HFFc6 (cell line): ENCODE measurements at places on chromosomes 12 and 14. TPM values are rescaled to one million over a fixed set of nuclear protein-coding genes. Genes with fewer than 3 reads are reported as not detected.

DNA sequence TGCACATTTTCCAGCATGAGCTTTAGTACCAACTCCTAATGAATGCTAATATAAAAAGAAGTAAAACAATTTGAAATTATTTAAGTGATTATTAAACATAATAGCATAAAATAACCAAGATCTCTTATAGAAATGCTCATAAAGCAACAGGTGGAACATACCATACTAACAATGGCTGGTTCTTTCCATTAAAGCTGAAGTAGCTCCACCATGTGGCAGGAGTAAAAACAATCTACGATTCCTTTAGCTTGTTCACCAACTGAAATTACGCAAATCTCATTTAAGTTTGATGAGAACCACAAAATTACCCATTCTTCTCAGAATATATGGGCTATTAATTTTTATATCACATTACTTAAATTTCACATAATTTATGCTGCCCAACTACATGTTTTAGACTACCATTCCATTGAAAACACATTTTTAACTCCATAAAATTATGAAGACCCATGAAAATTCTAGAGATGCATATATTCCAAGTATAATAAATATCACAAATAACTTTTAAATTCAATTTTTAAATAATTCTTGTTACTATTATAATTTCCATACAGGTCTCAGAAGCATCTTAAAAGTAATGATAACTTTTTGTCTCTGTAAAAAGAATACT is 213.6 kb downstream of the DAD1 start:
- H3K4me1 ChIP-seq, result peaks cover 12% of the 10 kb centered on the region
- H3K4me3 ChIP-seq, result no peak overlapping the region
- no peaks in the 10 kb centered on the region for H3K36me3 ChIP-seq
- H3K27me3 ChIP-seq, result peaks cover 8% of the 10 kb centered on the region; the same call in 1 of the 2 replicates
- DNase-seq, result peak; percentile 46

- no peaks in the 10 kb centered on the region for H3K4me1 ChIP-seq
- DNase-seq, result no peak
- no peak overlapping the region for H3K4me3 ChIP-seq
- H3K36me3 ChIP-seq, result no peaks in the 10 kb centered on the region
- H3K27me3 ChIP-seq, result no peaks in the 10 kb centered on the region
These were observed 39.1 kb upstream of the GZMB start for GRCh38 chr14:24673059-24673458.

GRCh38 chr12:89524541-89525304 is at the start of gene GALNT4:
TSS of gene GALNT4 (minus strand) at chr12:89524796. CDS start at chr12:89524549, 247 bp downstream.
- H3K27ac ChIP-seq, result peak within 1 kb of the TSS; percentile 94
- DNase-seq, result peak; percentile 80
- peaks cover 47% of the 10 kb centered on the region for H3K4me1 ChIP-seq
- peaks cover 2% of the 10 kb centered on the region; the same call in 1 of the 2 replicates for H3K27me3 ChIP-seq
- H3K4me3 ChIP-seq, result peak within 1 kb of the TSS; percentile 98

GRCh38 chr12:49288412-49288853 is 6.5 kb upstream of the PRPH start:
- peak; percentile 58 for DNase-seq
- H3K36me3 ChIP-seq, result no peaks in the 10 kb centered on the region
- no peak overlapping the region for H3K4me3 ChIP-seq

- DNase-seq, result no peak
- H3K27ac ChIP-seq, result no peak overlapping the region
- H3K4me1 ChIP-seq, result no peaks in the 10 kb centered on the region
- no peak overlapping the region for H3K4me3 ChIP-seq
These were observed 2.4 kb upstream of the A2M start for GRCh38 chr12:9118158-9118557.

Gene NTF3
- total RNA-seq, result 5.2 to 8.3 TPM (median 7.1 TPM) in 3 replicates

Gene CELA1
- total RNA-seq, result not detected in 3 replicates

Gene CDKN1B
- total RNA-seq, result 22.3 to 28.9 TPM (median 23.0 TPM) in 3 replicates
